Activated naive CD8-positive, alpha-beta T cell treated with anti-CD3 and anti-CD28 coated beads, Interleukin-2, amount 10 ng/mL, durations not matched to agents 7 days and 5 days (primary cell): ENCODE measurements at places on chromosomes 13 and 19.
A peak's percentile ranks its signal among the peaks of the same experiment; 100 is the strongest.

DNA sequence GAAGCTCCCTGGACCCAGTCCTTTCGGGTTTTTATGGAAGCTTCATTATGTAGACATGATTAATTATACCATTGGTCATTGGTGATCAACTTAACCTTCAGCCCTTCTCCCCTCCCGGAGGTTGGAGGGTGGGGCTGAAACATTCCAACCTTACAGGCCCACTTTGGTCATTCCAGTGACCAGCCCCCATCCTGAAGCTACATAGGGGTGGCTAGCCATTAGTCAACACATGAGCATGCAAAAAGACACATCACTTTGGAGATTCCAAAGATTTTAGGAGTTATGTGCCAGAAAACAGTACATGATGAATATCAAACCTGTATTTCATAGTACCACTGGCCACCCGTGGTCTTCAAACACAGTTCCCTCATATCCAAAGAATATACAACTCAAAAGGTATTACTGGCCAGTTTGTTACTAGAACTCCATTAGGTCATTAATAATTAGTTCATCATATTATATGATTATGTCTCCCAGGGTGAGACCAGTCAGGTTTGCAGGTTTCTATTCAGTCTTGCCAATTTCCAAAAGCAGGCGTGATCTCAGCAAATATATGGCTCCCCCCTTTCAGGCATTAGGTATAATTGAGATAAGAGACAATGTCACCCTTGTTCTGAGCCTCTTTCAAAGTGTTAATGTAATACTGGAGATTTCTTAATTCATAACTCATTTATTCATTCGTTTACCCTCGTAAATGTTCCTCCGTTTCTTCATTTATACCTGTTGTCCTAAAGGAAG, 11.1 kb downstream of the PPP5C start:
- DNase-seq, result no peak

GRCh38 chr13:77678691-77679235, 18.7 kb upstream of the SLAIN1 start:
- DNase-seq, result no peak

- no peak for DNase-seq
These were observed 59.5 kb downstream of the MICU2 start for GRCh38 chr13:21544515-21544914.

GRCh38 chr19:3238066-3238561, 13.7 kb downstream of the CELF5 start:
- no peak for DNase-seq

DNA sequence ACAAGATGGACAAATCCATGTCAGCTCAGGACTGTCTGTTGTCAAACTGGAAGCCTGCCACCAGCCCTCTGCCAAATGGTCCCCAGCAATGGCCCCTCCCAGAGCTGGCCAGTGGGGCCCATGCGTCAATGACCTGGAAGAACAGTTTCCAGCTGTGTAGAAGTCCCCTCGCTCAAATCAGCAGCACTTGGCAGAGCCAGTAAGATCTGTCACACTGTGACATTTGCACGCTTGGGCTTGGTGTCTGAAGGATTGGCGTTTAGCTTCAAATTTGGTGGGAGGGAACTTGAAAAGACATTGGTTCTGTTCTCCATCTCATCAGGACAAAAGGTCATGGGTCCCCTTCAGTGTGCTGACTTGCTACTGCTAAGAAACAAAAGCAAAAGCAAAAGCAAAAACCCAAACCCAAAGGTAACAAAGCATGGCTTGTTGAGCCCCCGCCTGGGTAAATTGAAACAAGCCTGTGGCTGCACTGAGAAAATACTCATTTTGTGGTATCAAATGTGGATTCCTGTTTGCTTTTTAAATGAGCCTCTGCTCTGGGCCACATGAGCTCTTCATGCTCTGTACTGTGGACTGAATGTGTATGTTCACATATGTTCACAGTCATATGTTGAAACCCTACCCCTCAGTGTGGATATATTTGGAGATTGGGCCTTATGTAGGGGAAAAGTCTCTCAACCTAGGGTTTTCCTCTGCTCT, 253.6 kb upstream of the MAB21L1 start:
- no peak for DNase-seq

DNA sequence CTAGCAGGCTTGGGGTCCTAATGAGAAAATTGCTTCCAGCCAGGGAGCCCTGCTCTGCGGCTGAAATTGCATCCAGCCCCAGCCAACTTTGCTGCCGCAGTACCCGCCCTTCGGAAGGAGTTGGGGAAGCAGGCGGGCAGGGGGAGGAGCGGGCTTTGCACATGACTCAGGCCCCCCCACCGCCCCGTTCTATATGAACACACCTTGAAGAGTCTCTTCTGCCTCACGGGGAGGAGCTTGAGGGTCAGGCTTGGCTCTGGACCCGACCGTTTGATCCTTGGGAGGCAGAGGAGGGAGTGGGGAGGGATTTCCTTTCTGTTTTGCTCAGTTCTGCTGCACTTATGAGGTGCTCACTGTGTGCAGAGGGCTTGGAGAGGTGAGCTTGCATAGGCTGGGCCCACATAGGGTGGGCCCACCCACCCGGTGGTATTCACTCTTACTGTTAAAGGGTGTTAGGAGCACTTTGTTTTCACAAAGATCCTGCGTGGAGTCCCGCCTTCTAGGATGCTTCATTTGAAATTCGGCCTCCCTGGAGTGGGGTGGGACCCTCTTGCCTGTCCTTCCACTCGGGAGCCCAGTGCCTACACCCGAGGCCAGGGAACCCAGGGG, 46.5 kb downstream of the LYL1 start:
- no peak for DNase-seq

GRCh38 chr19:16661480-16662034, 618 bp downstream of the TMEM38A start:
- DNase-seq, result peak; percentile 34

DNA sequence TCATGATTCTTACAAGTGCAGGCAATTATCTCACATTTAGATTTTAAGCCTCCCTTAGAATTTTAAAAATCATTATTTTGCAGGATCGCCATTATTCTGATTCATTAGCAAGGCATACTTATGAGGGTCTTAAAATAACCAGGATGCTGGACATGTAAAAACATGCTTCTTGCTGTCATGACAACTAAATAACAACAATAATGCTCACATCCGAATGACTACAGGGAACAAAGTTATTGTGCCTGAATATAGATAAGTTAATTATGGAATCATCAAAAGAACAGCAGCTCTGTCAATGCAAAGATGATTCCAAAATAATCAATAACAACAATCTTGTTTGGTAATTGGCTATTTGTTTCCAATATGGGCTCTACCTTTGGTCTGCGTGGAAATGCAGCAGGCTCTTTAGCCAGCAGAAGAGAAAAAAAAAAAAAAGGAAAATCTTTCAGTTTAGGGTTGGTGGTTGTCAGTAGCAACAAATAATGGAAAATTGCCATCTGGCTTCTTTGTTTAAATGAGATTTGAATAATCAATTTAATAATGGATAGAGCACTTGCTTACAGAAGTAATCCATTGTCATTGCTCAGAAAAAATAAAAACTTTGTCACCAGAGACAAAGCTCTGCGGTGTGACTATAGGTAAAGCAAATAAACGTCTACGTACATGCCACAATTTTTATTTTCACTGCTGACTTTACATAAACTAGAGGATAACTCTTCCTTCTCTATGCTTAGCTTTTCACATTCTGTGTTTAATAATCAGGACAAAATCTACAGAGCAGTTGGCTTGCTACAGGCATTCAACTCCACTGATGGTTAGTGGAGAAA, 468.9 kb upstream of the TSHZ3 start:
- no peak for DNase-seq
